Right lung (tissue), 10 donors: ENCODE measurements at places on chromosomes 4 and X. TPM values are rescaled to one million over a fixed set of nuclear protein-coding genes. Genes with fewer than 3 reads are reported as not detected.

GRCh38 chr4:99991741-99992140 is 41.7 kb upstream of the H2AZ1 start:
- DNase-seq: no peak

DNA sequence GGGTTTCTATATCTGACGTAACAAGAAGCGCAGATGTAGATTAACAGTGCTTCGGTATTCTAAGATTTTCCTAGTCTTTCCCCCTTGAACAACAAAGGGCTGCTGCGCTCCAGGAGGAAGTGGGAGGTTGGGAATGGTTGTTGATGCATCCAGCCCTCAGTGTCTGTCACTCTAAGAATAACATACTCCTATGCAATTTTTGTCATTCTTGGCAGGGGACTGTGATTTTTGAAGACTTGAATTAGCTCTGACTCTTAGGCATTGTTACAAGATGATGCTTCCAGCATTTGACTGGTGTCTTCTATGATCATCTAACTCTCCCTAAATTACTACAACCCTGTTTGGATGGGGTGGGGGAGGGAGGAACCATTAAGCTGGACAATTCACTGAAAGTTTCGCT is 394.2 kb downstream of the ARHGAP24 start:
- no peak for DNase-seq

DNA sequence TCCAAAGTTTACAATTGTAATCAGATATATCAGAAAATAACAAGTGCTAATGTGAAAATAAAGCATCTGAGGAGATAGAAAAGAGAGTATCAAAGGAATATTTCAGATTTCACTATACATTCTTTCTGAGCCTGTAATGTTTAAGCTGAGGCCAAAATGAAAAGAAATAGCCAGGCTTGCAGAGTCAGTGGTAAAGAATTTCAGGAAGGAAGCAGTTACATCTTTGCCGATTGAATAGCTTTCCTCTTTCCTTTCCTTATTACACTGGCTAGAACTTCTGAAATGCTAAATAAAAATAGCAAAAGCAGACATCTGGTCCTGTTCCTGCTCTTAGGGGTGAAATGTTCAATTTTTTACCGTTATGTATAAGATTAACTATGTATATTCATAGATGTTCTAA is 1441.6 kb upstream of the PCDH7 start:
- no peak for DNase-seq

GRCh38 chrX:153884590-153884989 is 1.4 kb downstream of the L1CAM start:
- DNase-seq: no peak

DNA sequence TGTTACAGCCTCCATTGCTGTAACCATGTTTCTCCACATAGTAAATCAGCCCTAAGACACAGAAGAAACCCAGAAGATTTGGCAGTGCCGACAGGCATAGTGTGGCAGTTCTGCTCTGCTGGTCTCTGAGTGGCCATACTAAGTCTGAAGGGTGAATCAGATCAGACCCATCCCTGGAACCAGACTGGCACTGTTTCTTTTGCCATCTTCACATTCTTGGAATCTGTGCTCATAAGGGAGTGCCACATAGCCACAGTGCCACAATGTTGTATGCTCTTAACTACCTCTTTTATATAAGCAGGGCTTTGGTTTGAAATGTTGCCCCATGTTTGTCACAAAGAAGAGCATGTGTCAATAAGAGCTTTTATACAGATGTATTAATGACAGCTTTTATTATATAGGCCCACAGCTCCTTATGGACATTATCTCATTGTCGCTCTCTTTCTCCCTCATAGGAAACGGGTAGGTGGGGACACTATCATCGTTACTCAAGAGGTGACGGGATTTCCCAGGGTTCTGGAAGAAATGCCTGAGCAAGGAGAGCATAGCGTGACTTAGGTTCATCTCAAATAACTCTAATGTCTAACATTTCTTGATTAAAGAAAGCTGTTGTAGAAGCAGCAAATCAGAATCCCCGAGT is 128.2 kb downstream of the CBR4 start:
- no peak for DNase-seq

DNA sequence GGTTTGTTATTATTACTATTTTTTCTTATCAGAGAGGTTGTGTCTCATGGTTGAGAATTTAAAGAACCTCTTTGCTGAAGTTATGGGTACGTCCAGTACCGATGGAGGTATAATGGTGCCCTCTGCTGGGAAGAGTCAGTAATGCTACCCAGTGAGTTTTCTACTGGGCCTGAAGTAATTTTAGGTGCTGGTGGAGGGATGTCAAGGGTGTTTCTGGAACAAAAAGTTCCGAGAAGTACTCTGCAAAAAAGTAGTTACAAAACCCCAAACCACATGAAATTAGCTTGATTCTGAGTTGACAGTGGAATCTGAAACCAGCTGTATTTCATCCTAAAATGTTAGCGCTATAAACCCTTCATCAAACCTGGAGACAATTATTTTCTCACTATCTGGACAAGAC is 102.5 kb upstream of the MID1 start:
- peak; percentile 45 for DNase-seq

GRCh38 chr4:37236165-37236564 is 8.4 kb upstream of the NWD2 start:
- no peak for DNase-seq

RHOXF2 gene
- polyA plus RNA-seq: 0.12 TPM

ZNF732 gene
- 2.1 TPM for polyA plus RNA-seq

MBNL3 gene
- 20.3 TPM for polyA plus RNA-seq

DNA sequence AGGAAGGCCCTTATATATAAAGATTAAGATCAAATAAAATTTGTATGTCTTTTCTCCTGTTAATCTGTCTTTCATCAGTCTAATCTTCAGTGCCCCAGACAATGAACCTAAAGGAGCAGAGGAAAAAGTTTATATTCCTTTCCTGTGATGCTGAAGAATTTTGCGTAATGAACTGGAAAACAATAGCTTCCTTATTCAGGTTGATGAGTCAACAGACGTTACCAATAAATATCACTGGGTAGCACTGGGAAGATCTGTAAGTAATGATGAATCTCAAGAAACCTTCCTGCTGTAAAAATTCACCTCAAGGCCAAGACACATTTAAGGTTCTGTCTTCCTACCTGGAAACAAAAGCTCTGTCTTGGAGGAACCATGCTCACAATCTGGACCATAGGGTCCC is 25.5 kb downstream of the CDKN2AIP start:
- DNase-seq: no peak

- no peak for DNase-seq
These were observed 3.8 kb downstream of the MSN start for GRCh38 chrX:65671286-65671685.

GRCh38 chrX:11591723-11592346 is 73.9 kb downstream of the ARHGAP6 start:
- DNase-seq: no peak

- DNase-seq: no peak
These were observed 350.9 kb downstream of the RPA4 start for GRCh38 chrX:97234471-97235081.

- DNase-seq: no peak
These were observed 1.7 kb downstream of the PDLIM5 start for GRCh38 chr4:94453391-94453963.

DNA sequence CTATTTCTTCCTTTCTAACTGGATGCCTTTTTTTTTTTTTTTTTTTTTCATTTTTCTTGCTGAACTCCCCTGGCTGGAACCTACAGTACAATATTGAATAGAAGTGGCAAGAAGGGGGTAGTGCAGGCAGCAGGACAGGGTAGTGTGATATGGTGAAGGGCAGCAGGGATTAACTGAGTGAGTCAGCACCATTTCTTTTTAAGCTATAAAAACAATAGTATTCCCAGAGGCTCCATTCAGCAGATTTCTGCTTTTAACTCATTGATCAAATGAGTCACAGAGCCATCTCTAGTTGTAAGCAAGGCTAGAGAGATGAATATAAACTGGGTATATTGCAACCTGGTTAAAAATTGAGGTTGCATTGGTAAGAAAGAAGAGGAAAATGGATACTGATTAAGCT is 53.6 kb upstream of the SETD7 start:
- no peak for DNase-seq

HSFX4 gene
- not detected for polyA plus RNA-seq

DNA sequence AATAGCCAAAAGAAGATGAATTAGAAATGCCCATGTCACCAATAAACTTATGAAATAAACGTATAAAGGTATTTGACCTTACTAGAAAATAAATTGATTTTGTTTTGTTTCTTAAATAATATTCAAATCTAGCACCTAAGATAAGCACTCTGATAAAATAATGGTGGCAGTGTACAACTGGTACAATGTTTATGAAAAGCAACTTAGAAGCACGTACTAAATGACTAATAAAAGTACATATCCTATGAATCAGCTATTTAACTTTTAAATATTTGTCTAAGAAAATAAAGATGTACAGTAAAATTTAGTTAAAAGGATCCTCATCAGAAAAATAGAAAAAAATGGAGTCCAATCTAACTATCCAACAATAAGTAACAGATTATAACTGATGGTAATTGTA is 6.7 kb downstream of the MANBA start:
- no peak for DNase-seq

- DNase-seq: no peak
These were observed 473.1 kb upstream of the ATOH1 start for GRCh38 chr4:93355411-93355810.

DNA sequence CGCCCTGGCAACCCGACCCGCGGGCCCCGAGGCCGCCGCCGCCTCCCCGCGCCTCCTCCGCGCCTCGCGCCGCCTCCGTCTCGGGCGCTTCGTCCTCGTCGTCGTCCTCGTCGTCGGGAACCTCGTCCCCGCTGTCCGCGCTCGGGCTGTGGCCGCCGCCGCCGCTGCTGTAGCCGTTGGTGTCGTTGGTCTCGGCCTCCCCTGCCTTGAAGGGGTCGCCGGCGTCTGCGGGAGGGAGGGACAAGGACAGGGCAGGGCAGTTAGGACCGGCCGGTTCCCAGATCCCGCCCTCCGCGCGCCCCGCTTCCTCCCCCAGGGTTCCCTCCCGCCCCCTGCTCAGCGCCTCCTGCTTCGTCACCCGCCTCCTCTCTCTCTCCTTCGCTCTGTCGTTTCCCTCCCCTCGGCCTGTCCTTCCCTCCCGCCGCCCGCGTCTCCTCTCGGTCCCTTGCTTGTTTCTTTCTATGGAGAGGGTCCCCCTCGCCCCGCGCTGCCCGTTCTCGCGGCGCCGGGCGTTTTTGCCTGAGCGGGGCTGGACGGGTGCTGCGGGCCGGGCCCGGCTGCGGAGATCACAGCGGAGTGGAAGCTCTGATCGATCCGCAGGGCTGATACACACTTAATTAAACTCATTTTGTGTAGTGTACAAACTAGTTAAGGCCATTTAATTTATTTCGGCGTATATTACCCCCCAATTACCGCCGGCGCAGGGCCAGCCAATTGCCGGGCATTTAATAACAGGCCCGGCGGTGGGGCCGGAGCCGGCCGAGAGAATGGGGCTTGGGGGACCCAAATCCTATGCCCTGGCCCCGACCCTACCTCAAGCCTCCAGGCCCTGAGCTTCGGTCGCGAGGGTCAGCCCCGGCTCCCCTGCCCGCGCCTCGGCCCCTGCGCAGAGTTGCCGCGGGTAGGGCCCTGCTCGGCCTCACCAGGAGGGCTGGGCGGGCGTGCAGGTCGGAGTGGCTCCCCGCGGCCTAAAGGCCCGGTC is 2.4 kb downstream of the NKX1-1 start:
- DNase-seq: no peak

LANCL3 gene
- polyA plus RNA-seq: 4.0 TPM

GRCh38 chr4:95984081-95984480 is 144.2 kb downstream of the PDHA2 start:
- no peak for DNase-seq

GRCh38 chr4:108393890-108394472 is 225.2 kb upstream of the LEF1 start:
- no peak for DNase-seq

RAB41 gene
- polyA plus RNA-seq: 1.3 TPM

IGSF1 gene
- 11.5 TPM for polyA plus RNA-seq

- peak; percentile 60 for DNase-seq
These were observed 92.2 kb downstream of the DCHS2 start for GRCh38 chr4:154399259-154399974.

DNA sequence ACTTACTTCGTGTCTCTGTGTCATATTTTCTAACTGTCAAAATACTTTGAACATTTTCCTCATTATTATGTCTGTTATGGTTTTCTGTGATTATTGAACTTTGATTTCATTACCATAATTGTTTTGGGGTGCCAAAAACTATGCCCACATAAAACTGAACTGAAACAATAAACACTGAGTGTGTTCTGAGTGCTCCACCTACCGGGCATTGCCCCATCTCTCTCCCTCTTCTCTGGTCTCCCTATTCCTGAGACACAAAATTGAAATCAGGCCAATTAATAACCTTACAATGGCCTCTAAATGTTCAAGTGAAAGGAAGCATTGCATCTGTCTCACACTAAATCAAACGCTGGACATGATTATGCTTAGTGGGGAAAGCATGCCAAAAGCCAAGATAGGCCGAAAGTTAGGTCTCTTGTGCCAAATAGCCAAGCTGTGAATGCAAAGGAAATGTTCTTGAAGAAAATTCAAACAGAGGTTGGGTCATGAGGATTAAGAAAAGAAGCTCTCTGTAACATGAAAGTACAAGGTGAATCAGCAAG is 972.3 kb downstream of the PCDH7 start:
- peak; percentile 35 for DNase-seq

- DNase-seq: no peak
These were observed at the start of gene SLC10A4 for GRCh38 chr4:48483006-48483776. TSS of gene SLC10A4 (plus strand) at chr4:48483343. CDS start at chr4:48483562, 219 bp downstream.

DNA sequence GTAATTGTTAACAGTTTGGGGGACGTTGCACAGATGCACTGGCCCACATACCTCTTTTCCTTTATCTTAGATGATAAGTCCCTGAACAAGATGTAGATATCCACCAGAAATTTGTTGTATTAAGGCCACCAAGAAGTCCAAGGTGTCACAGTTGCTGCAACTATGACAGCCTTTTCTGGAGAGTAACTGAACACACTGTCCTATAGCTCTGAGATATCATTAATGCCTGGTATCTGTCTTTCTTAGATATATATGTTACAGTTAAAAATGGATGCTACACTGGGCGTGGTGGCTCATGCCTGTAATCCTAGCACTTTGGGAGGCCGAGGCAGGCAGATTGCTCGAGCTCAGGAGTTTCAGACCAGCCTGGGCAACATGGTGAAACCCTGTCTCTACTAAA is 77.8 kb upstream of the PRDX4 start:
- no peak for DNase-seq
